SK-N-DZ (cell line): ENCODE measurements at places on chromosomes 5 and 9.

DNA sequence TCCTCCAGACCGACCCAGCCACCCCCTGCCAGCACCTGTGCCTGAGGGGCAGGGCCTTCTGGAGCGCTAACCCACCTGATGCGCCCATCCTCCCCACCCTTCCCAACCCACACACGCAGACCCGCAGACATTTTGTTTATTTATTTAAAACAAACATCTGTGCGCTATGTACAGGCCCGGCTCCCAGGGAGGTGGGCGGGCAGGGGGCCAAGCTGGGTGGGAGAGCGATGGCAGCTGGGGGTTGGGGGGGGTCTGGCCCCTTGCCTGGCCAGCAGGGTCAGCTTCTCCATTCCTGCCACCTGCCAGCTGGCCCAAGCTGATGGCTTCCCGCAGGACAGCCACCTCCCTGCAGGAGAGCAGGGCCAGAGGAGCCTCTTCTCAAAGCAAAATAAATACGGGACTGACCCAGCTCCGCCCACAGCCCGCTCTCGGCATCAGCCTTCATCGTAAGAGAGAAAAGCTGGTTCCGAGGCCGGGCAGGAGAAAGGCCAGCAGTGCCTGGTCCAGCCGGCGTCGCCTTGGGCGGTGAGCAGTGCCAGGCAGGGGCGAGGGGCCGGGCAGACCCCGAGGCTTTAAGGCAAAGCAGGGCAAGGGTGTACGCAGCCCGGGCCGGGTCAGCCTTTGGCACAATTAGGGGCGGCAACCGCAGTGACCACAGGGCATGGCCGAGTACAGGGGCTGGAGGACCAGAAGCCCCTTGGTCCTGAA lies 10.9 kb upstream of the CLIC3 start:
- DNase-seq: no peak

GRCh38 chr9:1411826-1412225 lies 361.7 kb downstream of the DMRT2 start:
- no peak for DNase-seq

- DNase-seq: peak; percentile 35
Observed at GRCh38 chr9:78525986-78526560, 229.1 kb downstream of the PSAT1 start.

- no peak for DNase-seq
Observed at GRCh38 chr9:99607842-99608448, 213.7 kb upstream of the NR4A3 start.

DNA sequence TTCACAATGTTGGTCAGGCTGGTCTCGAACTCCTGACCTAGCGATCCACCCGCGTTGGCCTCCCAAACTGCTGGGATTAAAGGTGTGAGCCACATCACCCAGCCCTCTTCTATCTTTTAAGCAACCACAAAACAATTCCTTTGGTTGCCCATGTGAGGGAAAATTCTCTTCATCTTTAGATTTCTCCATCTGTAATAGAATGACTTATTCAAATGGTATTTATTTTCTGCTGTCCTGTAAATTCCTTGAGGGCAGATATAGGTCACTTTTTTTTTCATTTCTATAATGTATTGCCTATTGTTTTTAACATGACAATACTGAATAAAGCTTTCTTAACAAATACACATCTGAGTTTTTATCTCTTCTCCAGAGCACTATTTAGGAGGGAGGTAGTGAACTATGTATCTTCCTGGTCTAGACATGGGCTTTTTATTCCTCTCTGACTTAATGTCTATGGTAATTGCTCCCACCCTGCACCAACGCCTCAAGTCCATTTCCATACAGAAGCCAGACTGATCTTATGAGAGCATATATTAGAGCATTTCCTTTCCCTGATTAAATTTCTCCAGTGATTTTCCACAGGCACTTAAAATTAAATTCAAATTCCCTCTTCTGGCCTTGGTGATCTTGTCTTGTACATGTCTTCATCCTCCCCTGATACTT lies 595.6 kb downstream of the CAAP1 start:
- DNase-seq: no peak

DNA sequence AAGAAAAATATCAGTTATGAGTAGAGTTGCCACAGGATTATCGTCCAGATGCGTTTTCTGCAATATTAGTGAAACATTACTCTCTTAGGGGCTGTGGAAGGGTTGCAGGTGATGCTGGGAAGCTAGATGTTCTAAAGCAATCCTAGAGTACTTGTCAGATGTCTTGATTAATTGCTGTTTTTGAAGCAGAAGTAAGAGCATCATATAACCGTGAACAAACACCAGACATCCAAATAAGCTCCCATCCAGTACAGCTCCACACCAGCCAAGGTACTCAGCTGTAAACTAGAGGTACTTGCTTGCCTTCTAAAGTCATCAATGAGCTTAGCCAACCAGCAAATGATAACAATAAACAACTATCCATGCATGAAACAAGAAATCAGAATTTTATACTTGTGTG lies 131.1 kb downstream of the ST8SIA4 start:
- DNase-seq: peak; percentile 36

DNA sequence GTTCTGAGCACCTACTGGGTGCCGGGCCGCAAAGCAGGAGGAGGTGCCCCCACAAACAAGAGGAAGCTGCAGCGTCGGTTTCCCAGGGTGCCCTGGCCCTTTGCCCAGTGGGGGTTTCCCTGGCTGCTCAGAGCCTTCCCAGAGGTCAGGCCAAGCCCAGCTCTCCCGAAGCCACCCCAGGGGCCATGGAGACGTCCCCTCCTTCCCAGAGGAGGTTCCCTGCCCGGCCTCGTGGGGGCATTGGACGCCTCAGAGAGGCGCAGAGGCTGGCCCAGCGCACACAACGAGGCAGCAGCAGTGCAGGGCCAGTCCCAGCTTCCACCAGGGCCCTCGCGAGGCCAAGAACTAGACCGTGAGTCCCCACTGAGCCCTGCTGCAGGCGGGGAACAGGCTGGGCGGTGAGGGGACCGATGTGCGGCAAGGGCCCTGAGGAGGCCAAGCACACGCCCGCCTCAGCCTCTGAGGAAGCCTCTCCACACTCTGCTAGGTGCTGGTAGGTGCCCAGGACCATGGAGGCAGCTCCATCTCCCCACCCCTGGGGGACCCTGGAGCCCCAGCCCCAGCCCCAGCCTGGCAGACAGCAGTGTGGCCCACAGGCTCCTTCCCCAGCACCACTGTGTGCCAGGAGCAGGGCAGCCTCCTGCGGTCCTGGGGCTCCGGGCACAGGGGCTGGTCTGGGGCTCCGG lies 7.0 kb downstream of the DIPK1B start:
- no peak for DNase-seq

GRCh38 chr5:145681686-145682085 lies 153.5 kb downstream of the PRELID2 start:
- DNase-seq: peak; percentile 62

GRCh38 chr5:6698696-6699095 lies 14.5 kb upstream of the TENT4A start:
- no peak for DNase-seq

GRCh38 chr9:20561531-20561930 lies 60.8 kb downstream of the MLLT3 start:
- DNase-seq: no peak

GRCh38 chr9:107707428-107707837 lies 217.9 kb upstream of the KLF4 start:
- no peak for DNase-seq

GRCh38 chr9:130989391-130989790 lies 19.6 kb upstream of the LAMC3 start:
- no peak for DNase-seq

DNA sequence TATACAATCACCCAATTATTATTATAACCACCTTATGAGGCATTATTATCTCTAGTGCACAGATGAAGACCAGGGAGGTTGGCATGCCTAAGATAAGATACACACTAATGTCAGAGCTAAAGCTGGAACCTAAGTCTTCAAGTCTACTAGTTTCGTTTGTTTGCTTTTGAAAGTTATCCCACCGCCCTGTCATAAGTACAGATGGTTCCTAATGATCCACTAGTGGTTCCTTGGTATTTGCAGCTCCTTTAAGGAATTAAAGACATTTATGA lies 14.1 kb downstream of the NDUFA8 start:
- no peak for DNase-seq

DNA sequence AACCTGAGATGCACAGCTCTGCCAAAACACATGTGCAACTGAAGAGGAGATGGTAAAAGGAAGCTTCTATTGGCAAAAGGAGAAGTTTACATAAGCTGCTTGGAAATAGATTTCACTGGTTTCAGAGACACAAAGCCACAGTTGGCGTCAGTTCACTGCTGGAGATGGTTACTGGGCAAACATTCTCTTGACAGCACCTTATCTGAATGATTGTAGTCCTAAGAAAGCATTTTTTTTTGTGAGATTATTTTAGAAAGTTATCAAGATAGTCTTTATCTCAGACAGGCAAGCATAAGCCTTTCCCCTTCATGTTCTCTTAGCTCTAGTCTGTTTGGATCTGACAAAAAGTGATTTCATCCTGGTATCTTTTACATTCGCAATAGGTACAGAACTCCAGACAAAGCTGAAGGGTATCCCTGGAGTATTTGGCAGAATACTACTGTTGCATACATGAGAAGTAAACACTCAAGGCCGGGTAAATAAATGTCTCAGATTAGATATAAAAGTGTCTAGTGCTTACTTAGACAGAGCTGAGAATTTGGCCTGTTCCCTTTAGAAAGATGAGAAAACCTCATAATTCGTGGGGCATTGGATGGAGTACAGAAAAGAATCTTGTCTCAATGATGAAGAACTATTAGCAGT lies 1668.0 kb upstream of the NUDT12 start:
- DNase-seq: no peak

DNA sequence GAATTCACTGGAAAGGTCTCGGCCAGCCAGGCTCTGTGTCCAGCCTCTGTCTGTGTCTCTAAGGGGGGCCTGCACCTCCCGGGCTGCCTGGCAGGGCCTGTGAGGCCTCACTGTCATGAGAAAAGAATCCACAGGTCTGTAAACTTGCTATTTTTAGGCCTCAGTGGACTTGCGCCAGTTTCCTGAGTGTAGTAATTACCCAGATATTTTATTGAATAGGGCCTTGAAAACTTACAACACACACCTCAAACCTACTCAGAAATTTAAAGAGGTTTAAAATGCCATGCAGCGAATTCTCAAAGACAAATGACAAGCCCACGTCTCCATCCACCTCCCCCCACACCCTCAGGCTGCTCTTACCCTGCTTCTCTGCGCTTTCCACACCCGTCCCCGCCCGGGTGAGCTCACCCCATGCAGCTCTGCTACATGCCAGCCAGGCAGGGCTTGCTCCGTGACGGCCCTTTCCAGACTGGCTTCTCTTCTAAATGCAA lies 8.8 kb upstream of the TENT4A start:
- DNase-seq: no peak

DNA sequence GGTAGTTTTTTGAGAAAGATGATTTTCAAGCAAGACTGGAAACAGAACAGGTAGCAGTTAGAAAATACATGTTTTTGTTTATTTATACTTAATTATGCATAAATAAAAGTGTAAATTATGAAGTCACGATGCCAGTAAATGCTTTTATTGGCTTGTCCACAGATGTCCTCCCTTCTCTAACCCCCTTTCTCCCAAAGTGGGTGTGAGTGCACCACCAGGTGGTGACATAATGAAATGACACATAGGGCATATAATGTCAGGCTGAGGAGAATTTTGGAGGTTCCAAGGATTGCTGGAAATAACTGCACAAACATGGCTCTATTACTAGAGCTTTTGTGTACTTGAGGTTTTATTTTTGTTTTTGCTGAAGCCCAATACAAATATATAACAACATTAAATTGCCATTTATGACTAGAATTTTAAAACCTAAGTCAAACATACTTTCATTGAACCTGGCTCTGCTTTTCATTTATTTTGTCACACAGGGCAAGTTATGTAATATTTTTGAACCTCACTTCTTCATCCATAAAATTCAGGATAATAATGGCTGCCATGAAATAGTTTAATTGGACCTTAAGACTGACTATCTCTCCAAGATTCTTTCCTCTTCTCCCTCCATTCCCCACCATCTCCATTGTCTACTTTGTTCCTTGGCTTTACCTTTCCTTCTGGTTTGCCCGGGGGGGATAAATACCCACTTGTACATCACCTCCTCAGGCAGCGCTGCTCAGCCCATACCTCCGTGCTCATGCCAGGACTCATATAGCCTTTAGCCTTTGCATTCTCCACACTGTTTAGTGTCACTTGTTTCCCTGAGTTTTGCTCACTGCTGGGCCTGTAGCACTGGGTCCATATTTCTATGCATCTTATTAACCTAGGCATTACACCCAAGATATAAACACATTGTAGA lies 168.8 kb downstream of the PDE4D start:
- DNase-seq: peak; percentile 56

DNA sequence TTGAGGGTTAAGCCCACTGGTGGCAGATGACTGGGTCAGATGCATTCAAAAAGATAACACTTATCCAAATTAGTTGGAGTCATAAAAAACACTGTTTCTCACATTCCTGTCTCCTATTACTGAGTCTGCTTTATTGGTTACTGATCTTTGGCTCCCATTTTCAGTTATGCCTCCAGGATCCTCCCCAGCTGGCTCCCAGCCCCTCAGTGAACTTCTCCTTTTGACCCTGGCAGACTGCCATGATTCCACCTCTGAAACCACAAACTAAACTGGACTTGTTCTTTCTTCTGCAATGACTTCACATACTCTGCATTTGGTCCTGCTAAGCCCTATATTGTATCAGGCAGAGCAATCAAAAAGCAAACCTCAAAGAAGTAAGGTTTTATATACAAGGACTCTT lies 860.8 kb upstream of the DMAC1 start:
- no peak for DNase-seq

GRCh38 chr9:19651681-19652080 lies 137.2 kb downstream of the SLC24A2 start:
- no peak for DNase-seq

- no peak for DNase-seq
Observed at GRCh38 chr9:116594547-116594946, 92.6 kb upstream of the TRIM32 start.

- DNase-seq: no peak
Observed at GRCh38 chr9:5184776-5185175, 663 bp downstream of the INSL6 start.

- DNase-seq: no peak
Observed at GRCh38 chr5:140348104-140348503, 1.7 kb upstream of the HBEGF start.

GRCh38 chr5:115626445-115626823 lies 598 bp upstream of the TMED7 start:
- no peak for DNase-seq

DNA sequence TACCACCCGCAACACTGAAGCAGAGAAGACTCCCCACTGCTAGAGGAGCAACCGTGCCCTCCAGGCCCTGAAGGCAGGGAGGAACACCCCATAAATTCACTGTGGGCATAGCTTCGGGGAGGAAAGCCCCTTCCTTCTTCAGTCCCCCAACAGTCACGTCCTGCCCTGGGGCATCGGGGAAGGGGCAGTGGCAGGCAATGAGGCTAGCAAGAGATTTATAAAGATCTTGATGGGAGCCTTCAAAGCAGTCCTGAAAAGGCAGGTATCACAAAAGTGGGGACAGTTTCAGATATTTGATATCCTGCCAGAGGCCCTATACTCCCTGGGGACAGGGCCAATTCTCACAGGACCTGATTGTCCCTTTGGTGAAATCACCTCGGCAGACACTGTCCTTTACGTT lies 16.9 kb upstream of the TRIM14 start:
- no peak for DNase-seq

DNA sequence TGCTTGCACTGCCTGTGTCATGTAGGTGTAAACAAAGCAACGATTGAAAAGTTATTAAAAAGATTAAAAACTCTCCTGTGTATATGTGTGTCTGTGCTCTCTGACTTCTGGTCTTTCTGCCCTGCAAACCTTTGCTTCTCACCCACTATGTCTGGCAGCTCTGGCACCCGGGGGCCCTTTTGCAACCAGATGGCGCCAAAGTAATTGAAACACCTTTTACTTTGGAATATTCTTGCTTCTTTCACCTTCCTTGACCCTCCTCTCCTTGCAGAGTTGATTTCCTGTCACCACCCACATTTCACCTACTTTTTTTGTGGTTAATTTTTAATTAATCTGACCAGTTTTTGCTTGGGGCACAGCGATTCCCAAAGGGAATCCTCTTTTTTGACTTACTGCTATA lies 275.5 kb downstream of the ARHGEF28 start:
- no peak for DNase-seq
